Activated CD8-positive, alpha-beta T cell treated with anti-CD3 and anti-CD28 coated beads for 36 hours (primary cell): ENCODE measurements at places on chromosomes 16 and 17. TPM values are rescaled to one million over a fixed set of nuclear protein-coding genes. Genes with fewer than 3 reads are reported as not detected.

DNA sequence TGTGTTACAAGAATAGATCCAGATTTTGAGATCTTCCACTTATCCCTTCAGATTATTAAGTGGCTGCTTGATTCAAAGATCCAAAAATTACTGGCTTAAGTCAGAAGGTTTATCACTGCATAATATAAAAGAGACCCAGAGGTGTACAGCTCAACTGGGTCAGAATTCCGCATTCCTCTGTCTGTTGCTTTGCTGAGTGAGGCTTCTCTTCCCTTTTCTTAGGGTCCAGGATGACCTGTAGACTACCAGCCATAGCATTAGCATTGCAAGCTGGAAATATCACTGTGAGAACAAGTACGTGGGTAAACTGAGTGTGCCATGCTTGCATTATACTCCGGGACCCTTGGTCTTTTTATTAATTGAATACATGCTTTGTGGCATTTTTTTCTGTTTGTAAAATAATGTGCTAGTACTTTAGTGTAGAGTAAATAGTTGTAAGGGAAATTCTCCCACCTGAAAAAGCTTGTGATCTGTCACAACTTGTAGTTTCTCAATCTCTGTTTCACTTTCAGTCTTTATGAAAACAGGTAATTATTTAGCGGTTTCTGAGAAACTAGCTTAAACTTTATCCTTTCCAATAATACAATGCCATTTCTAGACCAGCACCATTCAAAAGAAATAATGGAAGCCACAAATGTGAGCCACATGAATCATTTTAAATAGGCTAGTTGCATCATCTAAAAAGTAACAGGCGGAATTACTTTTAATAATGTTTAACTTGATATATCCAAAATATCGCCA lies 61.6 kb downstream of the TNRC6C start:
- no peak for DNase-seq

DNA sequence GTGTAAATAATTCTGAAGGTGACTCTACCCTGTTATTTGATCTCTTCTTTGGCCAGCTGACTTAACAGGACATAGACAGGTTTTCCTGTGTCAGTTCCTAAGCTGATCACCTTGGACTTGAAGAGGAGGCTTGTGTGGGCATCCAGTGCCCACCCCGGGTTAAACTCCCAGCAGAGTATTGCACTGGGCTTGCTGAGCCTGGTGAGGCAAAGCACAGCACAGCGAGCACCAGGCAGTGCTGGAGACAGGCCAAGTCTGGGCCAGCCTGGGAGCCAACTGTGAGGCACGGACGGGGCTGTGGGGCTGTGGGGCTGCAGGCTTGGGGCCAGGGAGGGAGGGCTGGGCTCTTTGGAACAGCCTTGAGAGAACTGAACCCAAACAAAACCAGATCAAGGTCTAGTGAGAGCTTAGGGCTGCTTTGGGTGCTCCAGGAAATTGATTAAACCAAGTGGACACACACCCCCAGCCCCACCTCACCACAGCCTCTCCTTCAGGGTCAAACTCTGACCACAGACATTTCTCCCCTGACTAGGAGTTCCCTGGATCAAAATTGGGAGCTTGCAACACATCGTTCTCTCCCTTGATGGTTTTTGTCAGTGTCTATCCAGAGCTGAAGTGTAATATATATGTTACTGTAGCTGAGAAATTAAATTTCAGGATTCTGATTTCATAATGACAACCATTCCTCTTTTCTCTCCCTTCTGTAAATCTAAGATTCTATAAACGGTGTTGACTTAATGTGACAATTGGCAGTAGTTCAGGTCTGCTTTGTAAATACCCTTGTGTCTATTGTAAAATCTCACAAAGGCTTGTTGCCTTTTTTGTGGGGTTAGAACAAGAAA lies 5.1 kb downstream of the STH start:
- DNase-seq = no peak

GRCh38 chr17:82683534-82683933 lies 15.0 kb downstream of the RAB40B start:
- DNase-seq = no peak

- DNase-seq = no peak
Observed at GRCh38 chr17:28397687-28398279, 8.2 kb downstream of the SLC46A1 start.

GRCh38 chr16:85387171-85387507 lies 226.0 kb upstream of the GSE1 start:
- DNase-seq = no peak

DNA sequence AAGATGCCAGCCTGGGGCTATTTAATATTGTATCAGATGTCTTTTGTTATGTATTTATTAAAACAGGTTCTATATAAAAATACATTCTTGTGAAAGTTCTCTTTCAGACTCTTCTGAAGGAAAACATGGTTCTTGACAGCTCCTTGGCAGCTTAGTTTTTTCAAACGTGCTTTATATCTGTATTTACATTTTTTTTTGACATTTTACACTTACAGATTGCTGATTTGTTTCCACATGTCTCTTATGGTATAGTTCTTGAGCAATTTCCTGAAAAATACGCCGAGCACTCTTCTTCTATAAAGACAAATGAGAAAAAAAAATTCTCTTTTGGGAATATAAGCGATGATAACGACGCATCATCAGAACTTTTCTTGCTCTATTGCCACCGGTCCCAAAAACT lies 9.5 kb downstream of the IGSF6 start:
- DNase-seq = no peak

- no peak for DNase-seq
Observed at GRCh38 chr17:75570772-75571171, 16.8 kb upstream of the MYO15B start.

DNA sequence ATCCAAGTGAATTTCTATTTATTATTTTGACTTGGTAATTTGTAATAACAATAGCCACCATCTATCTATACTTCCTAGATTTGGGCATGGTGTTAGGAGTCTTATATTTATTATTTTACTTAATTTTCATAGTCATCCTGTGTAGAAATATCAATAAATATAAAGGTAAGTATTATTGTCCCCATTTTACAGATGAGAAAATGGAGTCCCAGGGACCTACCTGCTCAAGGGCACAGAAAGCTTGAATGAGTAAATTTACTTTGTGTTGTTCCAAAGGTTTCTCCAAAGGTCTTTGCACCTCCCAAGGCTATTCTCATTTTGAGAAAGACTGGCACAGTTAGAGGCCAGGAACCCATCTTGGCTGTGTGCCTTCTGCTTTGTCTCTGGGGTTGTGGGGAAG lies 738.3 kb downstream of the WWOX start:
- no peak for DNase-seq

- no peak for DNase-seq
Observed at GRCh38 chr17:66764506-66764905, 70.4 kb upstream of the CACNG5 start.

DNA sequence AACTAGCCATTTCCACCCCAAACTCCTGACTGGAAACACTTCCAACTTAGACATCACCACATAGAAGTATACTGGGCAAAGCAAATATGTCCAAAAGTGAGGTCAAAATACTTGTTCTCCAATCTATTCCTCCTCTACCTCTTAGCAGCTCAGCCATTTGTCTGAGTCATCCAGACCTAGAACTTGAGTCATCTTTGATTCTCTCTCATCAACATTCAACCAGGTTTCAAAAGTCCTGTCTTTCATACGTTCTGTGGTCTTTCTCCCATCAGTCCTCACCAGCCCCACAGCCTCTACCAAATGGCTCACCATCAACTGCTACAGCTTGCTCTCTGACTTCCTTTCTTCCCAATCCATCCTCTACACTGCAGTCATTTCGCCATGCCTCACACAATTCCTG lies 6.8 kb downstream of the ANKFY1 start:
- no peak for DNase-seq

- peak; percentile 32 for DNase-seq
Observed at GRCh38 chr16:55703003-55704001, 47.5 kb downstream of the SLC6A2 start.

- no peak for DNase-seq
Observed at GRCh38 chr17:17719966-17720543, 38.8 kb downstream of the RAI1 start.

- no peak for DNase-seq
Observed at GRCh38 chr17:75191584-75191983, 8.8 kb upstream of the SUMO2 start.

GRCh38 chr17:64024781-64025731 lies 4.6 kb upstream of the ICAM2 start:
- DNase-seq = peak; percentile 62

DNA sequence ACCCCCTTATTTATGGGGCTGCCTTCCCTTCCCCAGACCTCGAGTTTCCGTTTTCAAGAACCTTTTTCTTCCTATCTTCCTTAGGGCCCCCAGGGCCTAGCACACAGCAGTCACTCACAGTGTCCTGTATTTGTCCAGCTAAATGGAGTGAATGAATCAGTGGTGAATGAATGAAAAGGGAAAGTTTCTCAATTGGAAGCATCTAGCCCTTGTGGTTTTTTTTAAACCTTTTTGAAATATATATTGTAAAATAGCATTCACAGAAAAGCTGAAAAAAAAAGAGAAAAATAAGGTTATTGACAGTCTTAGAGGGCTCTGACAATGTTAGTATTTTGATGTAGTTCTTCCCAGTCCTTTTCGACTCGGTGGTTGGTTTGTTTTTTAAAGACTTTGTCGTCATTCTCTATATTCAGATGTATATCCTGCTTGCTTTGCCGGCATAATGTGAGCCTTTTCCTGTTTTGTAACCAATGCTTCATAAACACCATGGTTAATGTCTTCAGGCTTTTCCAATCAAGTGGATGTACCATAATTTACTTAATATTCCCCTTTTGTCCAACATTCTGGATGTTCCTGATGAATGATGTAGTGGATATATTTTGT lies 45.3 kb downstream of the RAI1 start:
- DNase-seq = no peak

- DNase-seq = peak; percentile 85
Observed at GRCh38 chr16:89217388-89218191, at the start of gene ZNF778. ZNF778 (plus strand) TSS chr16:89217703; CDS start chr16:89221128, 3,425 bp downstream.

- peak; percentile 40 for DNase-seq
Observed at GRCh38 chr17:66255527-66255971, 26.3 kb upstream of the APOH start.

DNA sequence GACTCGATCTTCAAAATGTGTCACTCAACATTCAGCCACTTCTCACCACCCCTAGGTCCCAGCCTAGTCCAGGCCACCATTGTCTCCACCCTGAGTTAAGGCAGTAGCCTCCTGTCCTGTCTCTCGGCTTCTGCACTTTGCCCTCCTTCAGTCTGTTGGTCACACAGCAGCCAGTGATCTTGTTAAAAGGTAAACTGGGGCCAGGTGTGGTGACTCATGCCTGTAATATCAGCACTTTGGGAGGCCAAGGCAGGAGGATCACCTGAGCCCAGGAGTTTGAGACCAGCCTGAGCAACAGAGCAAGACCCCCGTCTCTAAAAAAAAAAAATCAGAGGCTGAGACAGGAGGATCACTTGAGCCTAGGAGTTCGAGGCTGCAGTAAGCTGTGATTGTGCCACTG lies 25.8 kb downstream of the WWP2 start:
- DNase-seq = no peak

GRCh38 chr17:17888371-17888770 lies 51.6 kb upstream of the SREBF1 start:
- DNase-seq = no peak

DNA sequence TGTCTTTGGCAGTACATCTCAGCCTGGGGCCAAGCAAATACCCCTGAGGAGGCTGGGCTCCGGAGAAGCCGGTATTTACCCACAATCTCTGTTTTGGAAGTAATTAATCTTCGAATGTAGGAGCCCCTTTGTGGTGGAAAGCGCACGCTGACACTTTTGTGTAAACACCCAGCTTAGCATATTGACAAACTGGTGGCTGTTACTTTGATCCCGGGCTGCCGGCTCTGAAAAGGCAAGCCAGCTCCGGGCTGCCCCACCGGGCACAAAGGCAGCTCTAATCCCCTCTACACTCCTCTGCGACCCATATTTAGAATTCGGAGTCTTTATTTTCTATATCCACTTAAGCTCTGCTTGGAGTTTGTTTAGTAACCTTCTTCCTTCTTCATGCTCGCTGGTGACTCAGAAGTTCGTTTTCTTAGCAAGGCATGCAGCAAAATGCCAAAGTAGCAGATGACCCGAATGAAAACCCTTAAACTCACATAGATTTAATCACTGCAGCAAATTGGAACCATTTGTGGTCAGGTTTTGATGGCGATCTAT lies 144.0 kb upstream of the IRX3 start:
- no peak for DNase-seq

DNA sequence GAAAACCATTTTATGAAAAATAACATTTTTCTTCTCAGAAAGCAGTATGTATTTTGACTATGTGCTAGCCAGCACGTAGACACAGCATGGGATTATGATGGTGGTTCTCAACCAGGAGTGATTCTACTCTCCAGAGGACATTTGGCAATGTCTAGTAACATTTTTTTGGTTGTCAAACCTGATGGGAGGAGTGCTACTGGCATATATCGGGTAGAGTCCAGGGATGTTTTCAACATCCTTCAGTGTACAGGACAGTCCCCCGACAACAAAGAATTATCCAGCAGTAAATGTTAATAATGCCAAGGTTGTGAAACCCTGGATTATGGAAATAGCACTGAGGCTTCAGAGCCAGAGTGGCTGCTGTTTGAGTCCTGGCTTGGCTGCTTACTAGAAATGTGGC lies 27.7 kb downstream of the AP2B1 start:
- DNase-seq = no peak

DNA sequence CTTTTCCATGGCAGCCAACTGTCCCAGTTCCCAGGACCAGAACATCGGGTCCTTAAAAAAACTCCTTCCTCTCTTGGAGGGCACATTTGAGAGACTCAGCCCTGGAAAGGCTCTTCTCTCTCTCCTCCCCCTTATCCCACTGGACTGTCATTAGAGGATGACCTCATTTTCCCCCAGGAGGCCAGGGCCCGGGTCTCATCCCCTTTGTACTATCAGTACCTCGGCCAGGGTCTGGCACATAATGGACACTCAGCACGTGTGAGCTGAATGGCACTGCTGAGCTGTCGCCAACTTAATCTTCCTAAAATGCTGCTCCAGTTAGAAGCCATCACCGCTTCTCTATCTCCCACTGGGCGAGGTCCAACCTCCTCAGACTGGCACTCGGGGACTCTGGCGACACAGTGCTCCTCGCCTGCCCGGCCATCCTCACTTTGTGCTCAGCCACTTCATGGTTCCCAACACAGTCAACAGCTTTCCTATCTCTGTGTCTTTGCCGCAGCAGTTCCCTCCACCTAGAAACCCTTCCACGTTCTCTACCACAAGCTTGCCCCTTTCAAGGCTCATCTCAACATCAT lies 3.6 kb upstream of the RHBDL3 start:
- DNase-seq = no peak

The DVL2 gene
- 50.0 TPM for total RNA-seq

The ITGB3 gene
- not detected for total RNA-seq

The SLC5A11 gene
- total RNA-seq = 0.18 TPM

The PAFAH1B1 gene
- 159 TPM for total RNA-seq

The HS3ST3A1 gene
- total RNA-seq = 0.11 TPM

The MAP2K6 gene
- total RNA-seq = 3.2 TPM

The MYH2 gene
- not detected for total RNA-seq

The FTO gene
- 53.2 TPM for total RNA-seq

The CCDC200 gene
- total RNA-seq = not detected

The GAN gene
- 11.5 TPM for total RNA-seq
